ENCODE measurements at places on chromosomes 2 and 18. TPM values are rescaled to one million over a fixed set of nuclear protein-coding genes. Genes with fewer than 3 reads are reported as not detected.

The MC4R gene
- total RNA-seq: not detected

The CFAP221 gene
- total RNA-seq: 5.0 TPM

The VPS4B gene
- 214 TPM for total RNA-seq

The DUSP19 gene
- 0.29 TPM for total RNA-seq

The CCDC68 gene
- 26.3 TPM for total RNA-seq

The RSAD2 gene
- total RNA-seq: 14.7 TPM

The ARHGEF4 gene
- 7.9 TPM for total RNA-seq

- DNase-seq: no peak
These were observed 476 bp upstream of the MSH2 start for GRCh38 chr2:47402555-47402804.

DNA sequence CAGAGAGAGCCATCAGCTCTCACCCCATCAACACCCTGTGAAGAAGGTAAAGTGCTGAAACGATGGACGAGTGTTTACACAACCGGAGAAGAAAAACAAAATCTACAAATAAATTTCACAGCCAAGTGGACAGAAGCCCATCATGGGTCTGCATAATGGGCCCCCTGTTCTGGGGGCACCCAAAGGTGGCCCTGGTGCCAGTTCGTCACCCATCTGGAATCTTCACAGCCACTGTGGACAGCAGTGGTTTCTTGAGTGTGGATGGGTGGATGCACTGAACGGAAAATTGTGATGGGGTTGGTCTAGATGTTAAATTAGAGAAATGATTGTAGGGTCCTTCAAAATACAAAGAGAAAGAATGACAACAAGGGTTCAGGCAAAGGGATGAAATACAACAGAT, 38.8 kb downstream of the ANKMY1 start:
- no peak for DNase-seq

GRCh38 chr2:234982096-234982834, 30.4 kb downstream of the SH3BP4 start:
- DNase-seq: no peak

GRCh38 chr18:67081482-67082211, 434.9 kb downstream of the DSEL start:
- no peak for DNase-seq

DNA sequence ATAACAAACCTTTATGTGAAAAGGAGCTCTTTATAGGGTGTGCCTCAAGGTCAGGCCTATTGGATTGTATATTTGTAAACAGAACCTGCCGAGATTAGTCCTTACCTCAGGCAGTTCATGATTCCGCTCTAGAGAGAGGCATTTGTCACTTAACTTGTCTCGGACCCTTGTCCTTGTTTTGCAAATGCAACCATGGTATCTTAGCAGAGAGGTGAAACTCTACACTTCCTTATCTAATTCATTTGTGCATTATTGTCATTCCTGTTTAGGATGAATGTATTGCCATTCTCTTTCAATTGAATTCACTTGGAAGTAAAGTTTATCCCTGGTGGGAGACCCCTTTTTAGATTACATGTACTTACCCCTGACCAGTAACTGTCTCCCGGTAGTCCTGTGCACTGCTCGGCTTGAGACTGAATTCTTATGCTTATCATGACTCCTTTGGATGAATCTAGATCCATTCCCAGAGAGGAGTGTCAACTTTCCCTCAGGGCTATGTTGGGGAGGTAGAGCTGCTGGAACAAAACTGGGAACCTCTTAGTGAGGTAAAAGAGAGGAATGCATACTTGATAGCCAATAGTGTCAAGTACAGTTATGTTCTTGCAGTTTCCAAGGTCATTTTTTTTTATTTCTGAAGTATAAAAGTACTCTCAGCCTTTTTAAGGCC, 46.6 kb downstream of the SGPP2 start:
- no peak for DNase-seq

- no peak for DNase-seq
These were observed 23.4 kb downstream of the DNAH6 start for GRCh38 chr2:84539729-84540128.

- DNase-seq: no peak
These were observed 47.7 kb downstream of the PRKCE start for GRCh38 chr2:45699032-45699658.

DNA sequence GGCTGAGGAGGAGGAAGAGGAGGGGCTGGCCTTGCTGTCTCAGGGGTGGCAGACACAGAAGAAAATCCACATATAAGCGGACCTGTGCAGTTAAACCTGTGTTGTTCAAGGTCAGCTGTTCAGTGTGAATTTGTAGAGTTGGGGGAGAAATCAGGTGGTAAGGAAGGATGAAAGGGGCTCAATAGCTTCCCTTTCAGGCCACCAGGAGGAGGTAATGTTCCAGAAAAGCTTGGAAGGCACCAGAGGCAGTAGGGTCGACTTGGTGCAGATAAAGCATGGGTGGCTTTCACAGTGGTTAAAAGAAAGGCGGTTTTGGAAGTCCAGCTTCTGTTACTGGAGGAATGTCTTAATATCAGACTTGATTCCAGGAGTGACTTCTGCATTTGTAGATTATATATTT, 167.4 kb downstream of the THSD7B start:
- DNase-seq: no peak

GRCh38 chr2:39996653-39997080, 217.6 kb upstream of the THUMPD2 start:
- DNase-seq: no peak

DNA sequence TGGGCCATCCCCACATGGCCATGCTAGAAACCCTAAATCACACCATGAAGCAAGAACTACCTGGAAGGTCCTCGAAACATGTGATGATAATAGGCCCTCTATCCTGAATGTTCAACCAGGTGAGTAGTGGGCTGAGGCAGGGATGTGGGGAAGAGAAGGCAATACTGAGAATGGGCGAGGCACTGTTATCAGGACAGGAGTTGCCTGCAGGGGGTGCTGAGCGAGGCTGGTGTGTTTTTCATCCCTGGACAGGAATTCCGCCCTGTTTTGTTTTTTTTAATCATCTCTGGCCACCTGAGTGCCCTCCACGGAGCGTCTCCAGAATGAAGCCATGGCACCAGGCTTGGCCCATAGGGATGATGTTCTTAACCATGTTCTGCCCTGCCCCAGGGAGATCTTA, 103.0 kb upstream of the SOX11 start:
- no peak for DNase-seq

GRCh38 chr18:76579301-76579695, 84.3 kb upstream of the ZNF516 start:
- DNase-seq: no peak

- DNase-seq: peak; percentile 66
These were observed 577 bp downstream of the EHBP1 start for GRCh38 chr2:62705859-62706720.

DNA sequence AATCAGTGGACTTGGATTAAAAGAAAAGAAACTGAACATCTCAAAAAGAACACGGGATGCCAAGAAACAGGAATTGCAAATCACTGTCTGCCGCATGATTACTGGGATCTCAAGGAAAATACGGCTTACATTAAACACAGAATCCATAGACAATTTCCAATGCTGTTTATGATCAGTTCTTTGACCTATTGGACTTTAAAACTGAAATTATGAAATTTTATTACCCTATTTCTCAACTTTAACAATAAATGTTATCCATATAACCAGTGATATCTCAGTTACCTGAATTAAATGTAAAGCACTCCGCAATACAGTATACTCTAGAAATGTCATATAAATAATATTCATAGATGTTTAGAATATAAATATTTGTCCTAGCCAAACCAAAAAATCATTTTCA, 1556.9 kb upstream of the NXPH2 start:
- DNase-seq: no peak

- DNase-seq: no peak
These were observed 4.1 kb downstream of the HOXD3 start for GRCh38 chr2:176160986-176161824.

- DNase-seq: no peak
These were observed 65.4 kb downstream of the ARHGAP25 start for GRCh38 chr2:68800027-68800401.

- DNase-seq: no peak
These were observed 152.9 kb upstream of the DNMT3A start for GRCh38 chr2:25494616-25495015.

DNA sequence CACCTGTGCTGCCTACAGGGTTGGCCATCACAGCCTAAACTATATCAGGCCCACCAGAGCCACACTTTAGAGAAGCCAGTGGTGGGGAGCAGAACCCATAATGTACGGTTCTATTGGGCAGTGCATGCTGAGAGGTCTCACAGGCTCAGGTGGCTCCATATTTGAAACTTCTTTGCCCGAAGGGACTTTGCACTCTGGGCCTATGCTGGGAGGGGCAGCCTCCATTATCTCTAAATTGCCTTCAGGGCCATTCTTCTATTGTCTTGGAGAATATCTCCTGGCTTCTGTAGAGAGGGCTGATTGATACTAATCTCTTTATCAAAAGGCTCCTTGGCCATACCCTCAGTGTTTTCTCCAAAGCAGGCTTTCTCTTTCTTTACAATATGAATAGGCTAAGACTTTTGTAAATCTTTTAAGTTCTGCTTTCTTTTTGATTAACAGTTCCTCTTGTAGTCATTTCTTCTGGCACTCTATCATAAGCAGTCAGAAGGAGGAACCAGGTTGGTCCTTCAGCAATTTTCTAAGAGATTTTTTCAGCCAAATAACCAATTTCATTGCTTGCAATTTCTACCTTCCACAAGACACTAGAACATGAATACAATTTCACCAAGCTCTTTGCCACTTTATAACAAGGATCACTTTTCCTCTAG, 44.5 kb downstream of the RPE start:
- no peak for DNase-seq

DNA sequence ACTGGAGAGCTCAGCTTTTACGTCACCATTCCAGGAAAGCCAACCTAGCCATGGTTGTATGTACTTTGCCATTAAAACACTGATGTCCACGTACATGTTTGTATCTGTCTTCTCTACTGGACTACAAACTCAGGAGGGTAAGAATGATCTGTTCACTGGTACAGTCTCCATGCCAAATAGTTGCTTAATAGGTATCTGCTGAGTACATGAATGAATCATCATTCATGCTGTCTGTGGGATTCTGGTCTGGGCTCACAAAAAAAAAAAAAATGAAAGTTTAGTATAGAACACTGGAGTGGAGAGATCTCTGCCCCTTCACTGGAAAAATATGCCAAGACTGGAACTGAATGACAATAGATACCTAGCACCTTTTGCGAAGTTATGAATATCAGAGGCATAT, 102.6 kb upstream of the ITGA4 start:
- DNase-seq: no peak

GRCh38 chr2:55862246-55862645, 61.3 kb downstream of the EFEMP1 start:
- DNase-seq: peak; percentile 57
